ENCODE measurements at places on chromosomes 6 and 20.

DNA sequence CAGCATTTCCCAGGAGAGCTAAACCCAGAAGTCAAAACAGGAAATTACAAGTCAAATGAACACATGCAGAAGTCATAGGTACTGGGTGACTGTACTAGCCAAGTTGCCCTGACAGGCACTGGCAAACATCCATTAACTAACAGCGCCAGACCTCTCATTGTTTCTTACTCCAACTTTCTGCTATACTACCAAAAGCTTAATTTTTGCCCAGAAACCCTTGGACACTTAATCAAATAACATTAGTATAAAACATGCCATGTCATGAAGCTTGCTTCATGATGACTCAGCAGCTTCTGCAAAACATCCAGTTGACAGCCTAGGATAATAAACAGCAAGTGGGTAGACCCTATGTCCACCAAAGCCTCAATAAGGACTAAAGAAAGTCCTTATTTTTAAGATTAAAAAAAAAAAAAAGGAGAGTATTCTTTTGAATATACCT, 3.5 kb downstream of the NUP153 start:
- DNase-seq, result no peak

- peak; percentile 25 for DNase-seq
These were observed 136.3 kb downstream of the ZMYND8 start for GRCh38 chr20:47220161-47220582.

DNA sequence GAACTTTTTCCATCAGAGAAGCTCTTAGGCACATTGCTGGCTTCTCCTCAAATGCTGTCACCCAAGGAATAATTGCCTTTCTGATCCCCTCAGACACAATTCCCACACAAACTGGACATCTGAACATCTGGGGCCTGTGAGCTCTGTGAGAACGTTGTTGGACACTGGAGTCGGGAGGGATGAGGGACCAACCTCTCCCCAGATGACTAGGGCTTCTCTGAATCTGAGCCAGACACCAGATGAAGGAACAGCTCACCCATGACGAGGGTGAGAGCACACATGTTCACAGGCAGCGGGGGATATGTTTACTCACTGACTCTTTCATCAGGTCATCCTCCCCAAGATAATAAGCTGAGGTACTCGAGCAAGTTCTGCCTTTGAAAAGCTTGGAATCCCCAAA, 283.9 kb upstream of the SUPT3H start:
- no peak for DNase-seq

GRCh38 chr20:49432550-49432949, 49.9 kb downstream of the KCNB1 start:
- DNase-seq, result no peak

DNA sequence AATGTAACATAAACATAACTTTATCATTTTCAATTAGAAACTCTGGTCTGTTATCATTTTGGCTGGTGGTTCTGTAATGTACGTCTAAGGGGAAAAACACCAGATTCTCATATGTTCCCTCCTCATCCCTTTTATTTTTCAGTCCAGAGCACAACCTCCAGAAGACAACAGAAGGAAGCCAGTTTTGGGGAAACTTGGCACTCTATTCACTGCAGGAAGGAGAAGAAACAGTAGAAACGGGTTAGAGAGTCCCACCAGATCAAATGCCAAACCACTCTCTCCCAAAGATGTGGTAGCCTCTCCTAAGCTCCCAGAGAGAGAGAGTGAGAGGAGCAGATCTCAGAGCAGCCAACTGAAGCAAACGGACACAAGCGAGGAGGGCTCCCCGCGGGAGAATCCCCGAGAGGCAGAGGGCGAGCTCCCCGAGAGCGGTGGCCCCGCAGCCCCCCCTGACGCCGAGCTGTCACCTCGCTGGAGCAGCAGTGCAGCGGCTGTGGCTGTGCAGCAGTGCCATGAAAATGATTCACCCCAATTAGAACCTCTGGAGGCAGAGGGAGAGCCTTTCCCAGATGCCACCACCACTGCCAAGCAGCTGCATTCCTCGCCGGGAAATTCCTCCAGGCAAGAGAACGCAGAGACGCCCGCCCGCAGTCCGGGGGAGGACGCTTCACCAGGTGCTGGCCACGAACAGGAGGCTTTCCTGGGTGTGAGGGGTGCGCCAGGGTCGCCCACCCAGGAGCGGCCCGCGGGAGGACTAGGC, 117.8 kb downstream of the RTN4IP1 start:
- DNase-seq, result no peak

GRCh38 chr6:40340196-40340595, 247.0 kb downstream of the LRFN2 start:
- no peak for DNase-seq

DNA sequence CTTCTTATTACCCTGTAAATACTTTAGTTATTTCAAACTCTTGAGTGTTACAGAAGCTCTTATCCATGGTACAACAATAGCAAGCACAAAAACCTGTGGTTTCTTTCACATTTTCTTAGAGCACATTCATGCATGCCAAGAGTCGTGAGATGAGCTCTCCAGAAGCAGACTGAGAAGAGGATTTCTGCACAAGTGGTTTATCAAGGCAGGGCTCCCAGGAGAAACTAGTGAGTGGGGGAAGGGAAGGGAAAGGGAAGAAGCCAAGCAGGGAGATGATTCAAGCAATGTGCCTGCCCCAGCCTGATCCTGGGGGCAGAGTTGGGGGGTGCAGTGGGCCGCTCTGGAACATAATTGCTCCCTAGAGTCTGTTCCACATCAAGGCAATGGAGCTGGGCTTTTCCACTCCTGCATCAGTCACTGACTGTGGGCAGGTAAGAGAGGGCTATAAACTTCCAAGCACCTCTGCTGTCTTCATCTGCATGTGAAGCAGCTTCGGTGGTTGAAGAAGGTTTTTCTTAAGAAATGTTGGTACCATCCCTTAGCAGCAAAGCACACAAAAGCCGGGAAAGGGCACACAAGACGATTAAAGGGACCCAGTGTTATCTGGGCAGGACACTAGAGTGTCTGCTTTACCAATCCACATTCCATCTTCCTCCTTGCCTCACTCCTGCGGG, 152.1 kb downstream of the PLCB4 start:
- no peak for DNase-seq

DNA sequence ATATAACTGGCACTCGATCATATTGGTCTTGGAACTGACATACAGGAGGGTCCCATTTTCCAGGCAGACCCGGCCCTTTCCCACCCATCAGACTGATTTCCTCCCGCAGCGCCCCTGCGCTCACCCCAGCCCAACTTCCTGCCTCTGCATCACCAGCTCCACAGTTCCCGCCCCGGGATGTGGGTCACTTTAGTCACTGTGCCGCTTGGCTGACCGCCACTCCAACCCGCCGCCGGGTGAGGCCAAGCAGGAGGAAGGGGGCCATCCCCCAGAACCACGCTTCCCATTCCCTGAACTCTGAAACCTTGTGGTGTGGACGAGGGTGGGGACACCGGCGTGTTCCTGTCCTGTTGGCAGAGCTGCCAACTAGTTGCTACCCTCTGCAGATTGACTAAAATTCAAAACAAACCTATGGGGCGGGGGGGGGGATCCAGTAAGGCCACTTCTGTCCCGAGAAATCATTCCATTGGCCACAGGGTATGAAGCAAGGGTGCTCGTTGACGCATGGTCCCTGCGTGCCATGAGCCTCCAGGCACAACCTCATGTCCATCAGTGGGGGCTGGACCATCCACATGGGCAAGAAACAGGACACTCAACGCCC, 12.3 kb downstream of the TGM2 start:
- DNase-seq, result peak; percentile 16

GRCh38 chr6:149055195-149055899, 262.2 kb upstream of the TAB2 start:
- no peak for DNase-seq

DNA sequence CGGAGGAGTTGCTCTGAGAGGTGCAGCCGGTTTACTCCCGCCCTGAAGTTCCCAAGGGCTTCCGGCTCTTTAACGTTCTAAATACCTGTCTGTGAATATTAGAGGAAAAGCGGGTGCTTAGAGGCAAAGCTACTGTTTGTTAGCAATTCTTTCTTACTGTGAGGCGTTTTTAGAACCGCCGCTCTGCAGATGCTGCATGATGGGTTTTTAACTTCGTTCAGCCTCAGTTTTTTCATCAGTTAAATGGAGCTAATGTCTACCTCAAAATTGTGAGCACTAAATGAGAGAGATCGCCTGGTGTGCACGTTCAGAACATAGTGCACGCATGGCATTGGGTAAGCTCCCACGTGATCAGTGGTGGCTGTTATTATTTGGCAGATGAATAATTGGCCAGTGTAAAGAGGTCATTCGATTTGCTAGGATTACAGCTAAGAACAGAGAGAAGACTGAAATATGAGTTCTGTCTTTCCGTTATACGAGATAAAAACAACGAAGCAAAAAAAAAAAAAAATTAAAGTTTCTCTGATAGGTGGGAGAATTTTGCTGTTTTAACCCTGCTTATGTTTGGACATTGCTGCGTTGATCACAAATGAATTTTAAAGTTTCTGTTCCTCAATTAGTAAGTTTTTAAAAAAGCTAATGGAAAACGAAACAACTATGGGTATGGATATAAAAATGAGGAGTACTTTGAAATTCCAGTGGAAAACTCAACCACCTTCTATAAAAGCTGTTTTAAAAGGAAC, 660 bp upstream of the TFB1M start:
- peak; percentile 91 for DNase-seq

DNA sequence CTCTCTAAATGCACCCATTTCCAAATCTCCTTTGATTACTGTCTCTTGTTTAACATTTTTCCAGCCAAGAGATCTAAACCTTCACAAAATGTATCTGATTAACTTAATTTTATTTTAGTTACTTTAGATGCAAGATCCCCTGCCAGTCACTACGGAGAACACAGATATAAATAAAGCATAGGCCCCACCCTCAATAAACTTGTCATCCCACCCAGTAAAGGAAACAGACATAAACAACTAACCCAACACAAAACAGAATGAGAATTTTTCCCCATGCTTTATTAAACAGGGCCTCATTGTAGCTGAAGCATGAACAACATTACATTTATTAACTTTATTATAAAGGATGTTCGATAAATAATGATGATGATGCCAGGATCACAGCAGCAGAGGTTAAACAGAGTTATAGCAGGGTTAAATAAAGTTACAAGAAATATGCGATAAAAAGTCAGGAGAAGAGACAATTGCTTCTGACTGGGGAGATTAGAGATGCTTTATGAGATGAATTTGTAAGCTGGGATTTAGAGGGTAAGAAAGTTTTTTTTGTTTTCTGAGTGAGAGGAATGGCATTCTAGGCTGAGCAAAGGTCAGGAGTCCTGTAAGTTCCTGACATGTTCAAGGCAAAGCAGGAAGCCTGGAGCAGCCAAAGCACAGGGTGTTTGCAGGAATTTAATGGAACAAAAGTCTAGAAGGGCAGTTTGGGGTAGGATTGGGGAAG, 41.1 kb downstream of the TFAP2A start:
- DNase-seq, result peak; percentile 61

- no peak for DNase-seq
These were observed 133.9 kb downstream of the TIAM2 start for GRCh38 chr6:155128977-155129376.

DNA sequence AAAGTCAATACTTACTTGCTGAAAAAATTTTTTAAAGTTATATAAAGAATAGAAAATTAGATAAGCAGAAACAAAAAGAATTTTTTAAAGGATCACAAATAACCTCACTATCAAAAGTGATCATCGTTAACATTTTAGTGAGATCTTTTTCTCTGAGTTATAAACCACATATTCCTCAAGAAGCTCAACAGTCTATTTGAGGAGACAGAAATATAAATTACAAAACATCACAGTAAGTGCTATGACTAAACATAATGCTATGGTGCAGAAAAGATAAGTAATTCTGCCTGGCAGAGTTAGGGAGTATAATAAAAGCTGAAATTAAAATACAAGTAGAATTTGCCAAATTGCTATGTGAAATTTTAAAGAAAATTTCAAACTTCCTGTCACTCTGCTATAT, 226.7 kb downstream of the LMBRD1 start:
- no peak for DNase-seq

DNA sequence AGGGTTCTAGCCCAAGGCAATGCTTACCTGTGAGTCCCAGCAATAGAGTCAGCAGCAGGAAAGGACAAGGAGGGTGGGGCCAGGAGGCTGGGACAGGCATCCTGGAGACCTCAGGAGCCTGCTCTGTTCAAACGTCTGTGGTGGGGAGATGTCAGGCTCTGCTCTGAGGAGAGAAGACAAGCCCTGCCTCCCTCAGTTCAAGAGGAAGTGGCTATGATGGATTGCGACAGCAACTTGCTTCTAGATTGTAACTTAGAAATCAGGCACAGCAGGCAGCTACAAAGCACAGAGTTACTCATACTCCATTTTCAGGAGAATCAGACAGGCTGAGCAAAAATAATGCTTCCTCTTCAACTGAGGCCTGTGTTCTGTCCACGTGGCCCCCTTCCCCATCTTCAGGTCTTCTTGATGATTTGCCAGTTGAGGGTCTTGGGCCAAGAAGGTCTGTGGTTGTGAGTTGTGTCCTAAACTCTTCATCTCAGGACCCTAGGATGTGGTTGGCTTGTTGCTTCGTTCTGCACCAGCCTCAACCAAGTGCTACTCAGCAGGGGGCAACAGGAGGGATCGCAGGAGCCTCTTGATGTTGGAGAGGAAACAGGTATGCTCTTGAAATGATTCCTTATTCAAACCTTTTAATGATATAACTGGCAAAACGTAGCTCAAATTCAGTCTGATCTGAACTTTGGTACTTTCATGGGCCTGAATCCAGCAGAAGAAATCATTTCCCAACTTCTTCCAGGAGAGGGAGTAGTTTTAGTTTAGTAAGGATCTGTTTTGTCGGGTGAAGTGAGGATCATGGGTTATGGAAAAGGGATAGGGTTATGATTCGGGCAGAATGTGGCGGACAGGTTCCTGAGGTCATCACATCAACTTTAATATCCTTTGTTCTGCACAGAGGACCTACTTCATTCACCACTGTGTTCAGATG, 31.0 kb downstream of the SIRPB1 start:
- peak; percentile 11 for DNase-seq

DNA sequence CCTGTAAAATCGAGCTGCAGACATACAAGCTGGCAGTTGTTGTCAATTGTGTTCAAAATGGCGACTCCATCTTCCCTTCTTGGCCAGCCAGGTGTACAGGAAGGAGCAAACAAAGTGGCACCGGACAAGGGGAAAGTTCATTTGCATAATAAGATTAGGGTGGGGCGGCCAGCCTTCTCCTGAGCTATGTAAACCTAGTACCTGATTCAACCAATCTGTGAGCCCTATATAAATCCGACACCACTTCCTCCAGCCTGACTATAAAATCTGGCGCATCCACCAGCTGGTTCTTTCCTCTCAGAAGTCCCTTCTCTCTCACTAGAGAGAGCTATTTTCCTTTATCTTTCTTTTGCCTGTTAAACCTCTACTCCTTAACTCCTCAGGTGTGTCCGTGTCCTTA, 8.1 kb upstream of the HBS1L start:
- DNase-seq, result no peak

DNA sequence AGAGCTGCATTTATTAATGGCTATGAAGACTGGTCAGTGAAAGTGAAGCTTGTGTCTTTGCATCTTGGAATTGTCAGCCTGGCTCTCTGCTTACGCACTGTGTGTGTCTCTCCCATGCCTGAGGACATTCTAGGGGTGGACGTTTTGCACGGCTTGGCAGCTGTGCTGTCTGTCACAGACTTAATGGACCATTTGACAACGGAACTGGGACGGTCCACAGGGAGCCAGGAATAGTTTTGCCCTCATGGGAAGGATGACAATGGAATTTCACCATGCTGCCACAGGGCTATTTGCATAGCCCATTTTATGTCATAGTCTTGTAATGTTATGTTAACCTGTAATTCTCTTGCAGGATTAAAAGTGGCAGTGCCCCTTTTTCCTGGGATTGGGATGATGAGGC, 44.7 kb downstream of the OR2B6 start:
- DNase-seq, result no peak

Data from foreskin melanocyte (primary cell).